ENCODE measurements at places on chromosomes 2 and 18.

DNA sequence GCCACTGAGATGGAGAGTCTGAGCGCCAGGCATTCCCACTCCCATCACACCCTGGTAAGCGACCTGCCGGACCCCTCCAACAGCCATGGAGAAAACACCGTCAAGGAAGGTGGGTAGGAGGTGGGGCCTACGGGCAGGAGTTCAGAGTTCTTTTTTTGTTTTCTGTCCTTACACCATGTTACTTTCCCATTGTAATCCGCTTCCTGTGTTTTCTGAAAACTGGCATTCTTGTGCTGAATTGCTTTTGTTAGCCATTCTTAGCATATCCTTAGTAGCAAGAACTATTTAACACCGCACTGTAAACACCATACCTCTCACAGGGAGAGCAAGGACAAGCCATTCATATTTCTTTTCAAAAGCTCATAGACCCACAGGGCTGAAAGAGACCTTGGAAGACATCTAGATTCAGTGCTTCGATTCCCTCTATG, 46.2 kb downstream of the UNC80 start:
- no peak for DNase-seq

DNA sequence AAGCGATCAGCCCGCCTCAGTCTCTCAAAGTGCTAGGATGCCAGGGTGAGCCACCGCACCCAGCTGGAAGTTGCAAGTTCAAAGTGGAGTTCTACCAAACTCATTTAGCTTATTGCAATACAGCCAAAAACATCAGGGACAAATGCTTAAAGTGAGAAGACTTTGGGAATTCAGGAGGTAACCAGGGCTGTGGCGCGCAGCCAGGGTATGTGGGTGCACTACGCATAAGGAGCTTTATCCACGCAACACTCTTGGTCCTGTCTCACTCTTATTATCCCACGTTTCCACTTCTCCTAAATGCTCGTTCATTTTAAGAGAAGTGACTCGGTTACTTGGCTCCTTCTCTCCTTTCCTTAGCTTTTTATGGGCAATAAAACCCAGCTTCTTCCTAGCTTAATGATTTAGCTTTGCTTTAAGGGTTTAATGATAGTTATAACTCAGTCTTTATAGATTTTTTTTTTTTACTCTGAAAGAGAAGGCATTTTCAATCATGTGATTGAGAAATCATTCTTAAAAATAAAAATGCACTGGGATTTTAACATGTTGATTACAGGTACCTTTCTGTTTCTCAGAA, 199.8 kb downstream of the KCNE4 start:
- no peak for DNase-seq

DNA sequence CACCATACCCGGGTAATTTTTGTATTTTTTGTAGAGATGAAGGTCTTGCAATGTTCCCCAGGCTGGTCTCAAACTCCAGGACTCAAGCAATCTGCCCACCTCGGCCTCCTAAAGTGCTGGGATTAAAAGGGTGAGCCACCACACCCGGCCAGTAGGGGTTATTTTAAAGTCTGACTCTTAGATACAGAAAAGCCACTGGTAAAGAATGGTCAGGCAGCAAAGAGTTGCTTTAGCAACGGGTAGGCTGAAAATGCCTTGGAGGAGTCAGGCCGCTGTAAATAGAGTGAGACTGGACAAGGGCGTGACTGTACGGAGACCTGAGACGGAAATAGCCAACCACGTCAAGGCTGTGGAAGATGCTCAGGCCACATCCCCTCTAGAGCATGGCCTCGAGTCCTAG, 54.2 kb downstream of the ACKR3 start:
- DNase-seq = no peak

DNA sequence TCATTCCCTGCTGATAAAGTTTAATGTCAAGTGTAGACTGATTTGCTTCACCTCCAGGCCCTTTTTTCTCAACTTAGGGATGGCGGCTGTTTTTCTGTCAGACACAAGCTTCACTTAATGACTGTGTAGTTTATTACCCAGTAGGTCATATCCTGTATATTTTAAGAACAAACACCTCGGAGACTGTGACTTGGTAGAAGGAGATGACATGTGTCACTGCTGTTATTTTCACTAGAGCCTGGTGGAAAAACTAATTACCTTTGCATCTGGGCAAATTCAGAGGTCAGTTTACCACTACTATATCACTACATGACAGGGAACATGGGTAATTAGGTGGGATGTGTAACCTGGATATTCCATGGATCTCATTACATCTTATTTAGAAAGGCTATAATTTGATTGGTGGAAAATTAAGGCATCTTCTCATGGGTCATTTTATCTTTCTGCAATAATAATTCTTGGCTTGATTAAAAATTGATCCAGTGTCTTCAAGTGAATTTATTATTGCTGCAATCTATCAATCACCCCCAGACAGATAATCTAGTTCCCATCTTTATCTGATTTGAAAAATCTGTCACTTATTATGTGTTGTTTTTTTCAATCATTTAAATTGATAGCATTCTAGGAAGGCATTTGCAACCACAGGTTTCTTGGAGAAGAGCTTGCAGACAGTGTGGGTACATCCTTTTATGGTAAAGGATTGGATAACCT, 353.8 kb upstream of the SPRED2 start:
- DNase-seq = no peak

- DNase-seq = no peak
Measured at GRCh38 chr2:46951290-46952064, 35.9 kb upstream of the MCFD2 start.

DNA sequence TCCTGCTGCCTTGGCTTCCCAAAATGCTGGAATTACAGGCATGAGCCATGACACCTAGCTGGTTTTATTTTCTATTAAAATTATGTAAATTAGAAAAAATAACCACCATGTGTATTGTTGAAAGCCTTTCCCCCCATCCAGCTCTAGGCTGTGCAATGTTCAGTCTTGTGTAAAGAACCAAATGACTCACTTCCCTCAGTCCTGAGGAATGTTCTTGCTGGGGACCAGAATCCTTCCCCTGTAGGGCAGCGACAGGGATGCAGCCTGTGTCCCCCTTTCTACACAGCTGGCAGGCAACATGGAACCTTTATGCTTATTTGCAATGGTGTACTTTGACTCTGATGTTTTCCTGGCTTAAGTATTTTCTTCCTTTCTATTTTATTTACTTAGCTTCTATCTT, 29.4 kb downstream of the AOX1 start:
- no peak for DNase-seq

GRCh38 chr2:230416061-230416721, at the start of gene SP100:
SP100 (plus strand) TSS chr2:230416201; CDS start chr2:230416297, 96 bp downstream.
- DNase-seq = no peak

DNA sequence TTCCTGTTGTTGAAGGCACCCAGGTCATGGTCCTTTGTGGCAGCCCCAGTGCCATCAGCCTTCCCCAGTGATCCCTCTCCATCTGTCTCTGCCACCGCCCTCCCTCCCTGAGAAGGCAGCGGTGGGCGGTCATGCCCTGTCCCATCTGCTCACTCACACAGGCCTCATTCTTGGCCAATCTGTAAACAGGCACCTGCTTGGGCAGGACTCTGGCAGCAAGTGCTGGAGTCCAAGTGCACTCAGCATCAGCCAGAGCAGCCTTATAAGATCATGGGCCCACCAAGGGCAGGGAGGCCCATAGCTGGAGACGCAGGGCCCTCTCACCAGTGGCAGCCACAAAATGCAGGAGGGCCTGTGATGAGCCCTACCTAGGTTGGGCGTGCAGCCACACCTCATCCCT, 140.9 kb downstream of the TWIST2 start:
- no peak for DNase-seq

- DNase-seq = no peak
Measured at GRCh38 chr18:74249181-74249968, 42.4 kb downstream of the CYB5A start.

- no peak for DNase-seq
Measured at GRCh38 chr2:77823028-77823427, 300.9 kb upstream of the LRRTM4 start.

DNA sequence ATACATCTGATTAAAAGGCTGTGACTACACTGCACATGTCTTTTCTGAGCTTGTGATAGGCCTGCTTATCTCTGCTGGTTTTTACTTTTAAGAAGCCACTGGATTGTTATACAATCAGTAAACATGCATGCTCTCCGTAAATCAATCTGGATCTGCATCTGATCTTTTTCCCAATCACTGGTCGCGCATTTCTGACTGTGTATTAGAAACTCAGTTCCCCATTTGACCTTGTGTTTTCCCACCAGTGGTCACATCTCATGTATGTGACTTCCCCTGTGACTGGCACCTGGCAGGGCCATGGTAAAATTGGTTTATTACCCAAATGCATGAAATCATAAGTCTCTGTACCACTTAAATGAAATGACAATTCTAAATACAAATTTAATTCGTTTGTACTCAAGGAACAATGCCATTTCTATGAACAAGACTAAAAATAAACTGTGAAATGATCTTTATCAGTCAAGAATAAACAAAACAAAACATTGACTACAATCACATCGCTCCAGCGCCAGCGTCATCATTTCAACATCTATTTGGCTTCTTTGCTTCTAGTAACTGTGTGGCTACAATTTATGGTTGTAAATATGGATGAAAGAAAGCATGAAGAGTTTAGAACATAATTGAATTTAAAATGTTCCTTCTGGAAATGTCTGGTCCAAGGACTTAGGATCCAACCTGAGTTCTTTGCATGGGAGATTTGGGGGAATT, 396.6 kb upstream of the TRIB2 start:
- no peak for DNase-seq

Data from nephron progenitor cell (in vitro differentiated cells).